ENCODE measurements at places on chromosomes 7 and 10.

DNA sequence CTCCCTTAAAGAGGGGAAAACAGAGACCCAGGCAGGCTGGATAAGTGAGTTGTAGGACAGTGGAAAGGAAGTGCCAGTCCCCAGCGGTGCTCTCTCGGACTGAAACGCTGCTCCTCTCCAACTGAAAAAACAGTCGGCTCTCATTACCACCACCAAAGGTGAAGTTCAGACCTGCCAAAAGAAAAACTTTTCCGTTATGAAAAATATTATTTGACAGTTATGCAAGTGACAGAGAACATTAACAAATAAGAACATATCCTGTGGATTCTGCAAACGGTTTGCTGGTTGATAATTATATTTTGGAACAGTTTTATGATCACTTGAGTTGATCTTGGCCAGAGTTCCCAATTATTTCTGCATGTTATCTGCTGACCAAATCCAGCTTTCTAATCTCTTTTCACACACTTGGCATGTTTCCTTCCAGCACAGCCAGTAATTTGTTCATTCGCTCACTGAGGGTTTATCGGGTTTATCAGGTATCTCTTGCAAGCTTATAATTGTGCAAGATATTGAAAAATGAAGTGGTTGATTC, 82.6 kb downstream of the PTPRE start:
- no peak for DNase-seq

GRCh38 chr10:67261300-67261797, 335.5 kb downstream of the LRRTM3 start:
- DNase-seq = no peak

GRCh38 chr10:122336332-122336731, 38.2 kb upstream of the PLEKHA1 start:
- DNase-seq = no peak

DNA sequence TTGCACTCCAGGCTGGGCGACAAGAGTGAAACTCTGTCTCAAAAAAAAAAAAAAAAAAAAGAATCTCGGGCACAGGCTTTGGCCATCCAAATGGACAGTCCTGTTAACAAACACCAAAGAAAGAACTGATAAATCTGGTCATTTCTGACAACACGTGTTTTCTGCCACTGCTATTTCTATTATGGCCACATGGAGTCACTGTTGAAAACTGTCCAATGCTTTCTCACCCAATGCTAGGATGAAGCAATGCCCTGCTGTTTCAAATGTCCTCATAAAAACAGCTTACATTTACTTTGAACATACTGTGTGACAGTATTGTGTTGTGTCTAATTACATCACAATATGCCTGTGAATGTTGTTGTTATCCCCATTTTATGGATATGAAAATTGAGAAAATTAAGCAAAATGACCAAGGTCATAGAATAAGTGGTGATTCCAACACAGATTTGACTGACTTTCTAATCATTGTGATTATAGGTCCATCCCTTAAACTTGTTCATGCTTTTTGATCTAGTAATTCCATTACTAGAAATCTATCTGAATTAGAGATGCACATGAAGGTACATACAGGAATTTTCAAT, 19.9 kb upstream of the MAP3K8 start:
- DNase-seq = no peak

- no peak for DNase-seq
Observed at GRCh38 chr7:43467406-43467805, 115.5 kb upstream of the STK17A start.

- DNase-seq = no peak
Observed at GRCh38 chr10:86153751-86154150, 212.8 kb downstream of the GRID1 start.

DNA sequence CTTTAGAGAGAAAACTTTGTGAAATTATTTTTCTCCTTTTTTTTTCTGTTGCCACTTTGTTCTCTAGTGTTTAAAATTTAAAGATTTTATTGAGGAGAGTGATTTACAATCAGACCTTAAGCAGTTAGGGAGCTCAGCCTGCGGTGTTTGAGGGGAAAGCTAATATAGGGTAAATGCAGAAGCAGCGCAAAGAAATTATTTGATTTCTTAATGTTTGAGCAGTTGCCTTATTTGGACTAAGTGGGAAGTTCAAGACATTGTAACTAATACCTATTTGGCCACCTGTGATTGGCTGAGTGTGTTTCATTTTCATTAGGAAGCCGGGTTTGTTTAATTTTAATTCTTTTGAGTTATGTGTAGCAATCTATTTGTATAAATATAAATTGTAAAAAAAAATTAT, 25.3 kb downstream of the WAC start:
- no peak for DNase-seq

DNA sequence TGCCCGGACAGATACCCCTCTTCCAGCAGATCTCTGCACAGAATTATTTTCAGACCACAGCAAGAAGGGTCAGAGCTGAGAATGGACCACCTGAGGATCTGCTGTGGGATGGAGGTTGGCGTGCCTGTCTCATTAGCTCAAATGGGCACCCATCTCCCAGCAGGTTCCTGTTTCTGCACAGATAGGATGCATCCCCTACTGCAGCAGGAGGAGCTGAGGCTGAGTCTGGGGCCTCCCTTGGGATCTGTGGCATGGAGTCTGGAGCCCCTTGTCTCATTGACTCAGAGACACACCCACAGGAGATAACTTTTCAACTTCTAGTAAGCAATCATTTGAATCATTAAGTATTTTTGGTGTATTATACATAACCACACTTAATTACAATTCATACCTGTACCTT, 212.7 kb downstream of the ADK start:
- DNase-seq = no peak

DNA sequence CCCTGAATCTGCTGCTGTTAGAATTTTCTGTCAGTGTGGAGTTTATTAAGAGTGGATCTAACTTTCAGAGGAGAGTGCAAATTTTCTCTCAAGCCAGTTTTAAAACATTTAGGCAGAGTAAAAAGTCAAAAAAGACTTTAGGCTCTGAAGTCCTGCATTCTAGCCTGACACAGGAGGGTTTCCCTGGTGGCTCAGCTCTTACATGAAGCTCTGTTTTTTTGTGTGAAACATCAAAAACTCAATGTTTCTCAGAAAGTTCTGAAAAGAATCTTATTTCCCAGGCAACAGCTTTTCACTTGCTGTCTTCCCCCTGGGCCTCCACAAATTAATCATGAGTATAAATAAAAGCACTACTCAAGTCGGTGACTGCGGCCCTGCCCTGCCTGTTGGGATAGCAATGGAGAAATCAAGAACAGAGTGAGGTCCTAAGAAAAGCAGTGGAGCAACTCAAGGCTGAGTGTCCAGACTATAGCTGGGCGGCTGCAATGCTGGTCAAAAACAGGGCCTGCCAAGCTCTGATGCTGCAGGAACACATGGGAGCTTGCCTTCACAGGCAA, 22.3 kb upstream of the WDR11 start:
- DNase-seq = no peak

DNA sequence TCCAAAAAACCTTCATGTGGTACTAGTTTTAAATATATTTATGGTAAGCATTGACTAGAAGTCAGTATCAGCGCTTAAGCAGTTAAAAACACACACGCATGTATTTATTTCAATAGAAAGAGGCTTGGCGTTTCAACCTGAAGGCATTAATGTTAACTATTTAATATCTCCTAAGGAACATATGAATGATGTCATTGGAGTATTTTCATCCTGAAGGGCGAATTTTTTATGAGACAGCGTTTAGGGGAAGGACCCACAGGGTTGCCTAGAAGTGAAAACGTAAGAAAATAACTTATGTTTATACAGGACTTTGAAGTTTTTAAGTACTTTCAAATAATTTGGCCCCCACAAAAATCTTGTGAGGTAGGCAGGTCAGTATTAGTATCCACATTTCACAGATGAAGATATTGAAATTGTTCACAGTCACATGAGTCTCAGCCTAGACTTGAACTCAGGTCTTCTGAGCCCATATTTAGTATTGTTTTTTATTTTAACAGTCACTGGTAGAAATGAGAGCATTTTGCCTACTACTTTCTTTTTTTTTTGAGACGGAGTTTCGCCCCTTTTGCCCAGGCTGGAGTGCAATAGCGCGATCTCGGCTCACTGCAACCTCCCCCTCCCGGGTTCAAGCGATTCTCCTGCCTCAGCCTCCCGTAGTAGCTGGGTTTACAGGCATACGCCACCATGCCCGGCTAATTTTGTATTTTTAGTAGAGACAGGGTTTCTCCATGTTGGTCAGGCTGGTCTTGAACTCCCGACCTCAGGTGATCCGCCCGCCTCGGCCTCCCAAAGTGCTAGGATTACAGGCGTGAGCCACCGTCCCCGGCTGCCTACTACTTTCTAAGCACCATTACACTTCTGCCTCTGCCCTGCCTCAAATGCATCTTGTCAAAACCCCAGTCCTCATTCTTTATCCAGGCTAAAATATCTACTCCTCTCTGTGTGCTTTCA, 1.8 kb downstream of the SLK start:
- DNase-seq = no peak

DNA sequence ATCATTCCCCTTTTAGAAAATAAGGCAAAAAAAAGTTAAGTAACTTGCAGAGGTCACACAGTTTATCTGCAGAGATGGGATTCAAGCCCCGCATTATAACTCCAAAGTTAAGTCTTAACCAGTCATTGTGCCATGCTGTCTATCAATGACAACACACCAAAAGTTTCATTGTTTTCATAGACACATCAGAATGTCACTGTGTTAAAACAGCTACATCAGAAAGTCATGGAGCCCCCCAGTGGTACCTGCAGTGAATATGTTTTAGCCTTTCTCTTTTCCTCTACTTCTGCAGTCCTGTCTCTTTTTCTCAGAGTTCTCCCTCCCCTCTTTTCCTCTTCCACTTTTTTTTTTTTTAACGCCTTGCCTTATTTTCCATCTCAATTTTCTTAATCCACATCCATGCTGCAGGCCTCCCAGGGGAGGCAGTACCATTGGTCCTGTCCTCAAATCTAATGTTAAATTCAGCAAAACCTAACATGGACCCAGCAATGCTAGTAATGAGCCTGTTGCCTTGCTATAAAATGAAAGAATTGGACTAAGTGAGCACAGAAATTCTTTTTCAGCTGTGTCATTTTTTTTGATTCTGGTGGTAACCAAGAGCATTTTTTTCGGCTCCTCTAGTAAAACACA, 3.8 kb upstream of the NRCAM start:
- DNase-seq = no peak

GRCh38 chr7:28301148-28301641, 111.1 kb upstream of the CREB5 start:
- DNase-seq = no peak

DNA sequence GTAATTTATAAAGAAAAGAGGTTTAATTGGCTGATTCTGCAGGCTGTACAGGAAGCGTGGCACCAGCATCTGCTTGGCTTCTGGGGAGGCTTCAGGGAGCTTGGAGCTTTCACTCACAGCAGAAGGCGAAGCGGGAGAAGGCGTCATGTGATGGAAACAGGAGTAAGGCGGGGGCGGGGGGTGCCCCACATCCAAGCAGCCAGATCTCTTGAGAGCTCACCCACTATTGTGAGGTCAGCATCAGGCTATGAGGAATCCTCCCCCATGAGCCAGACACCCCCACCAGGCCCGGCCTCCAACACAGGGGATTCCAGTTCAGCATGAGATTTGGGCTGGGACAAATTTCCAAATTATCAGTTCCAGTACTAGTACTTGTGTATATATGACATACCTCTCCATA, 46.2 kb downstream of the WDR37 start:
- peak; percentile 57 for DNase-seq

DNA sequence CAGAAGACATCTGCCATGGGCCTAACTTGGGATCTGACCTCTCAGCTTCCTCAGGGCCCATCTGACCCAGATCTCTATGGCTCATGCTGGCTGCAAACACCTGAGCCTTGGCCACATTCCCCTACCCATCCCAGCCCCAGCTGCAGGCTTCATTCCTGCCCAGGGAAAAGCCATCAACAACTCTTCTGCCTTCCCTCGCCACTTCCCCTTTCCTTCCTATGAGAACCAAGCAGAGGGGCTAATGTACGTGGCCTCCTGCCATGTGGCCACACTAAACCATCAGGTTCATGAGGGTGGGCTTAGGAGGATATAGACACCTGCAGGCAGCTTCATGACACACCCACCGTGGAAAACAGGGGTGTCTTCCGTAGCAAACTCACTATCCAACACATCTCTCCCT, 312.2 kb downstream of the GALNT17 start:
- no peak for DNase-seq

- DNase-seq = no peak
Observed at GRCh38 chr10:79266543-79267312, 80.5 kb upstream of the PPIF start.

DNA sequence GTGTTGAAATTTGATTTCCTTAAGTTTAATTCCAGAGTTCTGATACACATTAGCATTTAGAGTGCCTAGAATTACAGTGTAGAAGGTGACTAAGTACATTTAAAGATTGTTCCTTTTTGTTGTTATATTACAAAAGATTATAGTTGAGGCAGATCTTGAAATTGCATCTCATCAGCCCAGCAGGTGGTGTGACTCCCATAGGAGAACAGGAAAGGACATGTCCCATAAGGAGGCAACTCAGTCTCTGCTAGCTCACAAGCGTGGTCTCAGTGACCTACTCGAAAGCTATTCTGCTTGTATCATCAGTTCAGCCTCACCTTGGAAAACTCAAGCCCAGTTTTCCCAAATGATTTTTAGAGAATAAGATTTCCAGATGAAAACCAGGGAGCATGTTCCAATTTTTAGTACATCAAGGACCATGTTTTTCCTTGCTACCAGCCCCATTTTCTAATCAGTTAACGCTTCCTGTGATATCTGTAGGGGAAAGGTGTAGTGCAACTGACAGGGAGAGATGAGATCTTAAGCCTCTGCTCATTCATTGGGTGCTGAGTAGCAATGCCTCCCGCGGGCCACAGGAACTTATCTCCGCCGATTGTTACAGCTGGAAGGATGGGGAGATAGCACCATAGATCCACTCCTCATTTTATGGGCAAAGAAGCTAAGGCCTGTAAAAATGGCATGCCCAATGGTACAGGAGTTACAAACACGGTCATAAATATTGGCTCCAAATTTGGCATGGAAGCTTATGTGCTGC, 1.1 kb upstream of the GNAI1 start:
- DNase-seq = no peak

- DNase-seq = no peak
Observed at GRCh38 chr7:85489498-85489897, 302.6 kb upstream of the SEMA3D start.

- peak; percentile 12 for DNase-seq
Observed at GRCh38 chr7:30648744-30649540, 33.3 kb downstream of the CRHR2 start.

GRCh38 chr7:115034515-115034914, 112.6 kb downstream of the MDFIC start:
- no peak for DNase-seq

- DNase-seq = no peak
Observed at GRCh38 chr10:78266741-78267469, 233.2 kb downstream of the RPS24 start.

DNA sequence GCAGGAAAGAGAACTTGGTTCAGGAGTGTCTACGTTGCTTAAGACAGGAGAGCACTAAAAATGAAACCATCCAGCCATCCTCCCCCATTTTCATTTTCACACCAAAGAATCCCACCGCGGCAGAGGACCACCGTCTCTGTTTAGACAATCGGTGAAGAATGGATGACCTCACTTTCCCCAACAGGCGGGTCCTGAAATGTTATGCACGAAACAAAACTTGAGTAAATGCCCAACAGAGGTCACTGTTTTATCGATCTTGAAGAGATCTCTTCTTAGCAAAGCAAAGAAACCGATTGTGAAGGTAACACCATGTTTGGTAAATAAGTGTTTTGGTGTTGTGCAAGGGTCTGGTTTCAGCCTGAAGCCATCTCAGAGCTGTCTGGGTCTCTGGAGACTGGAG, 1.4 kb upstream of the IL6 start:
- no peak for DNase-seq
